Esophagus muscularis mucosa (tissue), 4 donors: ENCODE measurements at places on chromosomes 6 and 20.

GRCh38 chr6:127343809-127344659 is 625 bp upstream of the ECHDC1 start:
- DNase-seq, result no peak

- no peak for DNase-seq
Measured at GRCh38 chr6:14811775-14812428, 434.0 kb upstream of the JARID2 start.

- no peak for DNase-seq
Measured at GRCh38 chr20:56247954-56248782, at the start of gene MC3R. Gene MC3R, plus strand, starts transcription at chr20:56248732. Its CDS starts 112 bp downstream, at chr20:56248844.

DNA sequence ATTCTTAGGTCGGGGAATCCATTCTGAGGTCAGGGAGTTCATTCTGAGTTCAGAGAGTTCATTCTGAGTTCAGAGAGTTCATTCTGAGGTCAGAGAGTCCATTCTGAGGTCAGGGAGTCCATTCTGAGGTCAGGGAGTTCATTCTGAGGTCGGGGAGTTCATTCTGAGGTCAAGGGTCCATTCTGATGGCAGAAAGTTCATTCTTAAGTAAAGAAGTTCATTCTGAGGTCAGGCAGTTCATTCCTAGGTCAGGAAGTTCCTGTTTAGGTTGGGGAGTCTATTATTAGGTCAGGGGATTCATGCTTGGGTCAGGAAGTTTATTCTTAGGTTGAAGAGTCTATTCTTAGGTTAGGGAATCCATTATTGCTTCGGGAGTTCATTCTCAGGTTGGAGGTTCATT is 16.5 kb upstream of the NXT1 start:
- DNase-seq, result no peak

DNA sequence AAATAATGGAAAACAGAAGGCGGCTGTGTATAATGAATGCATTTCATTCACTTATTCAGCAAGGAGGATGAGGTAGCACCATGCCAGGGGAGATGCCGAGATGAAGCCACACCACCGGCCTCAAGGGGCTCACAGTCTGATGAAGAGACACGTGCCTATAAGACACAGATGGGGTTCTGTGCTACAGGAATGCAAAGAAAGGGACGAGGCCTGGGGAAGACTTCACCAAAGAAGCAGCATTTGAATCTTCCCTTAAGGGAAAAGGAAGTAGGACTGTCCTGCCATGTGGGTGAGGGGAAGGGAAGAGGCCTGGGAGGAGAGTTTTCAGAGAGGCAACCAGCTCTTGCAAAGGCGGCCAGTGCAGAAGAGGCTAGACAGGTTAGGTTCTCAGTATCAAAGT is 98.9 kb downstream of the PSMG4 start:
- no peak for DNase-seq

GRCh38 chr6:9527679-9528286 is 887.1 kb downstream of the TFAP2A start:
- no peak for DNase-seq

GRCh38 chr6:19159089-19159488 is 678.1 kb upstream of the ID4 start:
- no peak for DNase-seq

DNA sequence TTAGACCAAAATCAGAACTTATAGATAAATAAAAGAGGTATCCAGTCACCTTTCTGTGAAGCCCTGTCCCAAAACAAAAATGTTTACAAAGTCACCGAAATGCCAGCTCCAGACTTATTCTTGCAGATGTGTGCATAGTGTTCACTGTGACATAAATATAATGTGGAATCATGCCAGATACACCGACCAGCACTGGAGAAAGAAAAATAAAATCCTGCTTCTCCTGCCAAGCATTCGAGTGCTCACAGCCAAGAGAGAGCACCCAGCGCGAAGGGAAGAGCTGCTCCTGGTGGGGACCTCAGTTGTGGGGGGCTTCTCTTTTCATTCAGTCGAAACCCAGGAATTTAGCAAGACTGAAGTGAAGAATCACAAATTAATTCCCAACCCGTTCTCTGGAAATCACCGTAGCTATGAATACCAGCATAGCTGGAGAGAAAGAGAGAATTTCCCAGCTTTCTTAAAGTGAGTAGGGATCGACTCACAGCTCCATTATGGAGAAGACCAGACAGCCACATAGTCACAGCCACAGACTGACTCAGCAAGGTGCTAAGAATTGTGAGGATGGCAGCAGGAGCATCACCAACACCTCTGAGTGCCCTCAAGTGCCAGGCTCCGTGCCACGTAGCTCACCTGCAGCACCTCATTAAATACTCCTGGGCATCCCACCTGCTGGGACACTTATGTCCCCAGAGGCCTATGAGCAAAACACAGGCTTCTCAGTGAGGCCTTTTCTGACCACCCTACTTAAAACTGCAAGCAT is 33.2 kb downstream of the BFSP1 start:
- no peak for DNase-seq

GRCh38 chr6:125078602-125079321 is 74.8 kb upstream of the TPD52L1 start:
- DNase-seq, result no peak

- DNase-seq, result no peak
Measured at GRCh38 chr6:119112812-119113530, 34.5 kb upstream of the FAM184A start.

DNA sequence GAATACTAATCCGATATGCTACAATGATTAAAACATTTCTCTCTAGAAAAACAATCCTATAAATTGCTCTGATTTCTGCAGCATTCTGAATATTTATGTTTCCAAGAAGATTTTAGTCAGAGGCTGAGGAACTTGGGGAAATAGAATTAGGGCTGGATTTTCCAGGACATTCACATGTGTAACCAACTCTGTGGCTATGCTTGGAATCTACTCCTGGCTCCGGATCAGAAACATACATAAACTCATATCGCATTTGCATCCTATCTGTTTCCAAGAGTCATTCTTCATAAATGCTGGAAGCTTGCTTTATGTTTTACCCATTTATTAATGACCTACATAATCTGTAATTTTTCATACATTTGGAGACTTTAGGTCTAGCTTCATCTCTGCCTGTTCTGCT is 459.9 kb upstream of the MARCKS start:
- no peak for DNase-seq

DNA sequence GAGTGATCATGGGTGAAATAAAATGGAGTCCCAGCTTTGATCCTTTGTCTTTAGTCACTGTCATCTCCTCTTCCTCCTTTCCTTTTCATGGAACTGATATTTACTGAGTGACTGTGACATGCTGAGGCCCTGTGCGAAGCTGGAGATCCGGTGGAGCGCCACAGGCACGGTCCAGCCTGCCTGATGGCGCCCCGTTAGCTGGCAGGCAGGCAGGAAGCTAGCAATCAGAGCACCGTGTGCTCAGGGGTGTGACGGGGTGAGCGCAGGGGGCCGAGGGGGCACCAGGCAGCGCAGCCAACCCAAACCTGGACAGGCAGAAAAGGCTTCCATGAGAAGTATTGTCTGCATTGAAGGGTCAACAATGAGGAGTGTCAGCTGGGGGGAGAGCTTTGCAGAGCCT is 100.2 kb upstream of the AKAP12 start:
- DNase-seq, result no peak

DNA sequence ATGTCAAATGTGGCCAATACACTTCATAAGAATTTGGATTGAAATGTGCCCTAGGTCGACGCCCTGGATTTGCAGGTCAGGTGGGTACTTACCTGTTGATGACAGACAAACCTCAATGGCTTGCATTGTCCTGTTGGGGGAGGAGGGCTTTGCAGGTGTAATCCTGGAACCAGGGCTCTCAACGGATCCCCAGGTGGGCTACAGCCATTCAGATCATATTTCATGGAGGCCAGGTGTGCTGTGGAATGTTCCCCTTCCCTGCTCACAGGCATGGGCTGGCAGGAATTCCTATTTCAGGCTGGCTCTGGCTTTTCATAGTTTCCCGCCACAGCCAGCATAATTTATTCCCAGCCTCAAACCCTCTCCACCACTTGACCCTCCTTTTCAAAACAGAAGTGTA is 254.7 kb downstream of the SMOC2 start:
- no peak for DNase-seq

DNA sequence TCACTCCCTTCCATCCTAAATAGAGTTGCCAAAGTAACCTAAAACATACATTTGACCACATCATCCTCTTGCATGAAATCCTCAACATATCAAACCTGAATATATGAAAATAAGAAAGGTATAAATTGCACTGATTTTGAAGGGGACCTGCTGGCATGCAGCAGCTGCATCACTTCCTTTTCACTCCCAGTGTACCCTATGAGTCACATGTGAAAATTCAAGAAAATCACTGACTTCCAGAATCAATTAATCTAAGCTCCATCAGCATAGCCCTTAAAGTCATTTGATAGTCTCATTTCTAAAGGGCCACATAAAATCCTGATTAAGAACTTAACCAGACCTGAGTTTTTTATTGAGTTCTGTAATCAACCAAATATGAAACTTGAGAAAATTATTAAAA is 24.3 kb downstream of the SNX14 start:
- no peak for DNase-seq

- DNase-seq, result no peak
Measured at GRCh38 chr6:11774426-11774825, 4.2 kb downstream of the ADTRP start.

- no peak for DNase-seq
Measured at GRCh38 chr20:50223039-50224005, 32.7 kb downstream of the CEBPB start.

- no peak for DNase-seq
Measured at GRCh38 chr6:1619098-1619672, 9.5 kb downstream of the FOXC1 start.

GRCh38 chr6:16337295-16337975 is 99.0 kb downstream of the GMPR start:
- peak; percentile 96 for DNase-seq

DNA sequence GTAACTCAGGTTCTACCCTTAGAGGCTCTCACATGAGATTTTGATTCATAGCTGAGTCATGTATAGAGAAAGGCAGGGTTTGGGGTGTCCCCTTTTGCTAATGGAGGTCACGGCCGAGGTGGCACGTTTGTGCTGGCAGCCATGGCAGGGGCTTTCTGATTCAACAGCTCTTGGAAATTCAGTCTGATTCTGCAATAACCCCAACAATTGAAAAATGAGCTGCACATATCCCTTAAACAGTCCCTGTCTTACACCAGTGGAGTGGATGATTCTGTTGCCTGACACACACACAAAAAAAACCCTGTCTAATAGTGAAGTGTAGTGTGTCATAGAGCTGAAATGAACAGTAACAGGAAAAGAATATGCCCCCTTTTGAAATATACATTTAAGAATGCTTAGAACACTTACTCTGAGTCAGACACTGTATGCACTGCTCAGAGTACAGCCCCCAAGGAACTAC is 40.4 kb upstream of the ARG1 start:
- no peak for DNase-seq

- no peak for DNase-seq
Measured at GRCh38 chr6:71599359-71599758, 287.0 kb upstream of the RIMS1 start.

DNA sequence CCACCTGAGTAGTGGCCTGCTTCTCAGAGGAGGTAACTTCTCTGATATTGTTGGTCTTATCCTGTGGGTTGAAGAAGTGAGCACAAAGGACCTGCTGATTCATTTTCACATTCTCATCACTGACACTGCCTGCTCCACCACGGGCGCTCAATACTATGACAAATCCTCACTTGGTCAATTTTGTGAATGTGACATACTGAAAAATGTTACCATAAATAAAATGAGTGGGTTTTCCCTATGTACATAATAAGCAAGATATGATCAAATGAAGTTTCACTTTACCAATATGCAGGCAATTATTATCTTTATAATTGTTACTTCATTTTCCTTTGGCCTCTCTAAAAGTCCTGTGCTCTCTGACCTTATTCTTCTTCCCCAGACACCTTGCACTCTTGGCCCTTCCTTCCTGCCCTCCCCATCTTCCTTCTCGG is 71.5 kb upstream of the RIPOR2 start:
- no peak for DNase-seq

GRCh38 chr6:80939898-80940297 is 812.6 kb downstream of the TENT5A start:
- DNase-seq, result no peak

- no peak for DNase-seq
Measured at GRCh38 chr20:57498425-57499400, 26.2 kb downstream of the CTCFL start.
